Germinal center (tissue), 1 donor: ENCODE measurements at places on chromosomes 11 and 22.

GRCh38 chr22:50376085-50376651, 33.0 kb downstream of the PPP6R2 start:
- DNase-seq, result no peak

DNA sequence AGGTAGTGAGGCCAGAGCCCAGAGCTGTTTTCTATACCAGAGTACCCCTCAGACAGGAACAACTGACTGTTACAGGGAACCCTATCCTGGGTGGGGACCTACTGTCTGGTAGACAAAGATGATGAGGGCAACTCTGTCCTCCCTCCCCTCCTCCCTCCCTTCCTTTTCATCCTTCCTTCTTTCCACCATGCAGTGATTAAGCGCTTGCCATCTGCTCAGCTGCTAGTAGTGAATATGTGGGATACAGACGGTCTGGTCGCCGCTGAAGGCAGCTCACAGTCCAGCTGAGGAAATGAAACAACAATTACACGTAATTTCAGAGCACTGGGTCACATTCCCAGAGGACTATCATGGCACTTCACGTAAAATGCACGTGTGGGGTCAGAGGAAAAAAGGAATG, 597.1 kb downstream of the BUD13 start:
- no peak for DNase-seq

DNA sequence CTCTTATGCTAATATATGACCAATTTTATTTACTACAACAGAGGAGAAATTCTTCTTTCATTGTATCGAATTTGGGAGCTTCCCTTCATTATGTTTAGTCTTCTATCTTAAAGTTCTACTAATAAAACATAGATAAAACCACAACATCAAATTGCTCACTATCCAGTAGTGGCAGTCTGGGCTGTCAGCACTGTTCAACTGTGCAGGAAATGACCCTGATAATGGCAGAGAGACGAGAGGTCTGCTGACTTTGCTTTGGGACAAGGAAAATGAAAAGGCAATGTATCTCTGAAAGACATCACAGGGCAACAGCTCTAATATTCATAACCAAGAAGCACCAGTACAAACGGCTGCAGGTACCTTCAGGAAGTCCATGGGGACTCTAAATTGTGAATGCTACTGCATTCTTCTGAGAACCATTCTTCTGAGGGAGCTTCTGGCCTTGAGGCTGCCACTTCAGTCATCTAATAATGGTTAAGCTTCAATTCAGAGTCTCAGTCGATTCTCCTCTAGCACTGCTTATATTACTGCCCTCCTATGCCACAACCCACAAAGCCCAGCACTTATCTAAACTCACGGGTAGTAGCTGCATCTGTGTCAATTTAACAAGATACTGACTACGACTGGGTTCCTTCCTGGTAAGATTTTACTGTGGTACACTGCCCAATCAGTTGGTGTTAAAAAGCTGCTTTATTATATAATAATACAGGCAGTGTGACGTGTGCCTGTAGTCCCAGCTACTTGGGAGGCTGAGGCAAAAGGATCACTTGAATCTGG, 44.2 kb downstream of the CKAP5 start:
- no peak for DNase-seq

GRCh38 chr11:125140233-125140632, 24.3 kb upstream of the PKNOX2 start:
- DNase-seq, result no peak

DNA sequence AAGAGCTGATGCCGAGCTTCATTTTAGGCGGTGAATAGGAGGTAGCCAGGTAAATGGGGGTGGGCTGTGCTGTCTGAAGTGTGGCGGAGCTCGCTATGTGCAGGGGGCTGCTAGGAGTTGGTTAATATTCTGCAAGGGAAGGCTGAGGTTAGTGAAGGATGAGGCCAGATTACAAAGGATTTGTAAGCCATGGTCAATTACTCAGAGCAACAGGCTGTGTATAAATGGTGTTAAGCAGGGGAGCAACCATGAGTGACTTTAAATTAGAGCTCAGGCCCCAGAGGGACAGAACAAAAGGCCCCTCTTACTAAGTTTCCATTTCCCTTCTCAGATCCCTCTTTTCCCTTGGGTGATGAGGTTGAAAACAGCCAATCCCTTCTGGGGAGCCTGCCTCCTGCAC, 7.3 kb upstream of the MCAM start:
- no peak for DNase-seq
